ENCODE measurements at places on chromosomes 3 and 15.

GRCh38 chr15:90620379-90621067, 90.8 kb downstream of the CRTC3 start:
- peak; percentile 77 for DNase-seq

- no peak for DNase-seq
These were observed 61.0 kb upstream of the ST3GAL6 start for GRCh38 chr3:98702166-98702565.

DNA sequence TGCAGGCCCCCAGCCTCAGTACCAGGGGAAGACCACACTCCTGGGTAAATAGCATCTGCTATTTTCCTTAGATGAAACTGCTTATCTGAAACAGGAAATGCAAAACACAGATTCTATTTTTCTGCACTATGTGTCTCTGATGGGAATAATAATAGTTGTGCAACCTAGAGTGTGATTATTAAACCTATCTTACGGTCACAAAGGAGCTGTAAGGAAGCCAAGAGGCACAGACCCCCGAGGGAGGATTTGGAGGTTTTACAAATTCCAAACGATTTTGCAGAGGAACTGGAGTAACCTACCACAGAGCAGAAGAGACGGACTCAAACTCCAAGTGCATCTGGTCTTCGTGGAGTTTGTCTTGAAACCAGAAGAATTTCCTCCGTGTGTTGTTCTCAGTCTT, 14.1 kb upstream of the APOD start:
- no peak for DNase-seq

DNA sequence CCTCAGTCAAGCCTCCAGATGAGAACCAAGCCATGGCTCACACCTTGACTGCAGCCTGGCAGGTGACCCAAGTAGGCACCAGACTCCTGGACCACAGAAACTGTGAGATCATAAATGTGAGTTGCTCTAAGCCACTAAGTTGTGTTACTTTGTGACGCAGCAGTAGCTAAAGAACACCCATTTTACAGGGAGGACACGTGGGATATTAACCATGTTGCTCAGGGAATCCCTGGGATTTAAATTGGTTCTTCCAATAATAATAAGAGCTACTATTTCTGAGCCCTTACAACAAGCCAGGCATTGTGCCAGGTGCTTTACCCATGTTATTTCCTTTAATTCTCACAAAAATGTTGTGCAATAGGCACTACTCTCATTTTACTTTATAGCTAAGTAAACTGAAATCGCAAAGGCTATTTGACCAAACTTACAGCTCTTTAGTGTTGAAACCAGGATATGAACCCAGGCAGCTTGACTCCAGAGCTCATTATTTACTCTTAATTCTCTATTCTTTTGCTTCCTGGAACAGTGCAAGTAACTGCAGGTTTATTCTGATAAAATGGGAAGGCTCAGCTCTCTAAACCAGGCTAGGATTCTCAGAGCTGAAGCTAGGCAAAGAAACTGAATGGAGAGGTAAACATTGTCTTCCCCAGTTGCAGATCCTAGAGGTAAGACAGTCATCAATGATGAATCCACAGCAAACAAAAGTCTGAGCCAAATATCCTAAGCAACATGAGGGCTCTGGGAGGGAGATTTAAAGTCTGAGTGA, 294.4 kb downstream of the KBTBD8 start:
- DNase-seq = no peak

DNA sequence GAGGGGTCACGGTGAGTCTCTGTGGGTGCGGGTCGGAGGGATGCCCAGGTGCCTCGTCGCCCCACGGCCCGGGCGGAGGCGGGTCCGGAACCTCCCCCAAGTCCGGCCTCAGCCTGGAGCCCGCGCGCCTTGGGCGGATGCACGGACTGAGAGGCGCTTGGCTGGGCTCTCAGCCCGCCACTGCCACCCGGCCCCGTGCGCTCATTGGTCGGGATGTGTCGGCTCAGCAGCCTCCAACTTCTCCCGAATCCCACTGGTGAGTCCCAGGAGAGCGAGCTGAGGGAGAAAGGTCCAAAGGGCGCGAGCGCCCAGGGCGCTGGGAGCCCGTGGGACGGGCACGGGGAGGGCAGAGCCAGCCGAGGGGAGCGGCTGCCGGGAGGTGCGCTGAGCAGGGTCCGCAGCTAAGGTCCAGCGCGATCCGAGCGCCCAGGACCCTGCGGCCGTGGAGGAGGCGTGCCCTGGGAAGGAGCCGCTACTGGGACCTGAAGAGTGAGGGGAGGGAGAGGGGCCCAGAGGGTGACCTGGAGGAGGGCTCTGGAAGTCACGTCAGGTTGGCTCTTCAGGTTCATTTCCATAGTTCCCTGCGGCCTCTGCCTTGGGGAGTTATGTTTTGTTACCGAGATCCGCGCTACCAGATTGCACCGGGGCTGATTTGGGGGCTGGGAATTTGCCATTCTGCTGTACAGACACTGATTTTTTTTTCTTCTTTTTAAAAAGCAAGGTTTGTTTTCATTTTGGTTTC, at the start of gene MME:
Gene MME, plus strand, starts transcription at position 574 of the 742 bp plus-strand sequence. CDS start 3,849 bp downstream, outside the sequence.
- peak; percentile 22 for DNase-seq

DNA sequence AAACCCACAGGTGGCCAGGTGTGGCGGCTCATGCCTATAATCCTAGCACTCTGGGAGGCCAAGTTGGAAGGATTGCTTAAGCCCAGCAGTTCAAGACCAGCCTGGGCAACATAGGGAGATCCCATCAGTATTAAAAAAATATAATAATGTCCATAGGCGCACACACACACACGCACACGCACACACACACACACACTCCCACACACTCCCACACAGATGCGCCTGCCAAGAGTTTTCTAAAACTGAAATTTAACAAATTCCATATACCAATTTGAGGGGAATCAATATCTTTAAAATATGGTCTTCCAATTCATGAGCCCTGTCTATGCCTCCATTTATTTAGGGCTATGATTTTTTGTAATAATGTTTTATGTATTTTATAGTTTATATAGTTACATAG, 17.0 kb downstream of the SHISA5 start:
- DNase-seq = no peak

DNA sequence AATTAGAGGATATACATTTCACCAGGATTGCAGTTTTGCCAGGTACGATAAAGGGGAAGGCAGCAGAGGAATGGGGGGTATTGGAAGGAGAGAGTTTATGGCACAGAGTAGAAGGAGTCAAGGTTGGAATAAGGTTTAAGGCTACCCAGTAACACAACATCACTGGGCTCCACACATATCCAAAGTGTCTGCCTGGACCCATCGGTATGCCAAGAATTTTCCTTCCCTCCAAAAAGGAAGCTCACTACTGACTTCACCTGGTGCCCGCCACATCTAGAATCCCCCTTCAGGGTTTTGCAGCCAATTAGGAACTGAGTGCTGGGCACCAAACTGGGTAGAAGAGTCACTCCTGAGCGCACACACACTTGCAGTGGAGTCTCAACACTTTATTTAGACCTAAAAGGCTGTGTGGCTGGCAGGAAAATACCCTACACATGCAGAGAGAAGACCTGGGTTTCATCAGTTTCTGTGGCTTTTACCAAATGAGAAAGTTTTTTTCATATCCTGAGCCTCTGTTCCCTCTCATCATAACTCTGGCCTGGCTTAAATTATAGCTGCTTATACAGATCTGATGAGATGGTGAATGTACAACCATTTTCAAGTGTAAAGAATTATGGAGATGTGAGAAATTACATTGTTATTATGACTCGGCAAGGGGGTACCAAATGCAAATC, 190.8 kb upstream of the LPP start:
- no peak for DNase-seq
